ENCODE measurements at places on chromosomes 11 and 22. TPM values are rescaled to one million over a fixed set of nuclear protein-coding genes. Genes with fewer than 3 reads are reported as not detected.

KDM4F gene
- not detected for total RNA-seq

ATF4 gene
- 156 TPM for total RNA-seq

BIRC2 gene
- 43.5 TPM for total RNA-seq

CRYBA4 gene
- total RNA-seq = not detected

IL18 gene
- 5.5 TPM for total RNA-seq

CABP4 gene
- total RNA-seq = 0.45 TPM

ABTB2 gene
- 3.7 TPM for total RNA-seq

CCDC89 gene
- total RNA-seq = 0.56 TPM

Measured in endothelial cell of coronary artery (primary cell).